ENCODE measurements at places on chromosomes 16 and 17.

DNA sequence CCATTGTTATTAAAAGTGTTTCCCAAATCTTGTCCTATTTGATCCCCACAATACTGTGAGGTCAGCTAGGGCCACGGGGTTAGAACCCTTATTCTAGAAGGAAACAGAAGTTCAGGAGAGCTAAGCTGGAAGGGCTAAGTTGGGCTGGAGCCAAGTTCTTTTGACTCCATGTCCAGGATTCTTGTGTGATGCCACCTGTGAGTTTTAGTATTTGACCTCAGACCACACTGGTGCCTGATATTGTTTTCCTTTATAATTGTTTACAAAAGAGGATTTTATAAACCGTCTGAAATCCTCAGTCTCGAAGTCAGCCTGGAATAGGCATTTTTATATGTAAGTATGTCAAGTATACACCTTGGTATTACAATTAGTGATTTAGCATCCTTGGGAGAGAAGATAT is 332.7 kb downstream of the CBLN1 start:
- no peak for DNase-seq

GRCh38 chr16:71826533-71827017 is 17.9 kb upstream of the AP1G1 start:
- DNase-seq, result no peak

- no peak for DNase-seq
These were observed 162.8 kb downstream of the FOXL1 start for GRCh38 chr16:86740906-86741799.

- DNase-seq, result no peak
These were observed 21.3 kb downstream of the HS3ST3B1 start for GRCh38 chr17:14321980-14322776.

DNA sequence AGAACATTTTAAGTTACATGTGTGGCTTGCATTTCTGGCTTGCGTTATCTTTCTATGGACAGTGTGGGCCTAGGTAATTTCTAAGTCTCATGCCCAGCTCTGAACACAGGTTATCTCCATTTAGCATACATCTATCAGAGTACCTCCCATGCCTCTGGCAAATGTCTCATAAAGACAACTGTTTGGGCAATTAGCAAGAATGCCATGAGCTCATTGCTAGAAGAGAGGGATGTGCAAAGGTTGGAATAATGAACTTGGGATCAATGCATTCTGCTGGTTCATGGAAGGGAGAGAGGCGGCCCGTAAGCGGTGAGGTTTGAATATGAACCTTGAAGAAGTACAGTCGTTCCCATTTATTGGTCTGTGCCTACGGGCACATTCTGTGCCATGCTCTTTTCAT is 14.4 kb downstream of the SYT17 start:
- no peak for DNase-seq

- DNase-seq, result no peak
These were observed 7.7 kb upstream of the DCTPP1 start for GRCh38 chr16:30437511-30438046.

DNA sequence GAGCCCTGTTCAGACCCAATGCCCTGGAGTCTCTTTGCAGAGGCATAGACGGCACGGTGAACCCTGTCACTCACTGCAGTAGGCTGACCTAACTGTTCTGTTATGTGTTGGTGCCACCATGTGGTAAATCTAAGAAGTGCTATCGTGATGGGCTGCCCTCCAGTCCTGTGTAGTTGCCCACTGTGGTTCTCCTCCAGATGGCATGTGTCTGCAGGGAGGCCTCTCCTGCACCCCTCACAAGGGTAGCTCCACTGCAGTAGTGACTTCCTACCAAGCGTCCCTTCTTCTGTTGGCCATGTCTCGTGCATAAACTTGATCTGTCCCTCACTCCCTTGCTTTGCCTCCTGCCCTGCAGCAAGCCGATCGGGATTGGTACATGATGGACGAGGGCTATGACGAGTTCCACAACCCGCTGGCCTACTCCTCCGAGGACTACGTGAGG is 5.8 kb downstream of the DHX38 start:
- DNase-seq, result no peak

DNA sequence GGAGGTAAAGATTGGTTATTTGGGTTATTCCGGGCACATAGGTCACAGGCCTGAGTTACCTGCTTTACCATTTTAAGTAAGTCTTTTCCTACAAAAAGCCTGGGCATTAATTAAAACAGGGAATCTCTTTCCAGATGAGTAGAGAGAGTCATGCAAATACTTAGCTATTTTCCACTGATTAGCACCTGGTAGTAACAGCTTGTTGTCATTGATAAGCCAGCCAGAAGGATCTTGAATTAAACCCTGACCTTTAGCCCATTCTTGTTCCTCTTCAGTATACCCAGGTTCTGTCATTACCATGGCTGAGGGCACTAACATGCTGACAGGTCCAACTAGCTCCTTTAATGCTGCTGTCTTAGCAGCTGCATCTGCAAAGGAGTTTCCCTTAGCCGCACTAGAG is 44.4 kb upstream of the ARL4D start:
- DNase-seq, result no peak

GRCh38 chr17:78128551-78129350 is at the start of gene TMC6:
Gene TMC6, minus strand, starts transcription at chr17:78128755. Its CDS starts 1,923 bp downstream, at chr17:78126832.
- DNase-seq, result no peak

GRCh38 chr17:19904412-19904811 is 36.7 kb upstream of the ULK2 start:
- DNase-seq, result no peak

DNA sequence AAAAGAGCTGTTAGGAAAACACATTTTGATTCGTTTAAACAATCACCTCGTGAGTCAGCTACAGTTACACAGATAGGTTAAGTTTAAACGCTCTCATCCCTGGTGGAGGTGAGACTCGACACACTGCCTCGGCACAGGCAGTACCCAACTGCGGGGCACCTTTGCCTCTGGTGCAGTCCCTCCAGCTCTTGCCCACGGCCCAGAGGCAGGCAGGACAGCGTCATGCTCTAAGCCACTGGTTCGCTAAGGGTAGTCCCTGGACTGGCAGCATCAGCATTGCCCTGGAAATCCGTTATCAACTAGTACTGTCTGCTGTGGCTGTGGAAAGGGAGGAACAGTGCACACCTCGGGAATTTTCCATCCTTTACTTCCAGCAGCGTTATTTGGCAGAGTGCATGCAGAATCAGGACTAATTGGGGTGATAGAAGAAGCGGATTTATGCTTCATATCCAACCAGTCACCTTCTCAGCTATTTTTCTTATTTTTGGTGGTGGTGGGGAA is 3.7 kb upstream of the PIK3R6 start:
- DNase-seq, result no peak

GRCh38 chr16:79589601-79590102 is 10.9 kb downstream of the MAF start:
- DNase-seq, result no peak

DNA sequence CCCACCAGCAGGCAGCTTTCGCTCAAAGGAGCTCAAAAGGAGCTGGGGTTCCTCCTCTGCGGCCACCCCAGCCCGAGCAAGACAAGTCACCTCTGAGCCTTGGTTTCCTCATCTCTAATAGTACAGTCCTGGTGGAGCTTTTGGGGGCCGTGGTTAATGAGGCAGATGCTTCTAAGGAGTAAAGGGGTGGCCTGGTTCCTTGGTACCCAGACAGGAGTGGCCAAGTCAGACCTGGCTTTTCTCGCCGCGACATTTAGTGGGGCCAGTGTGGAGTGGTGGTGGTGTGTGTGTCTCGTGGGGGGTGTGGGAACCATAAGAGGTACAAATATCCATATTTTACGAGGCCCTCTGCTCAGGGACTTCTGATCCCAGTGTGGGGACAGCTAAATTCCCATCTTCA is 6.7 kb downstream of the FOXF1 start:
- DNase-seq, result no peak

GRCh38 chr17:32494621-32495358 is 8.0 kb downstream of the CDK5R1 start:
- DNase-seq, result no peak

DNA sequence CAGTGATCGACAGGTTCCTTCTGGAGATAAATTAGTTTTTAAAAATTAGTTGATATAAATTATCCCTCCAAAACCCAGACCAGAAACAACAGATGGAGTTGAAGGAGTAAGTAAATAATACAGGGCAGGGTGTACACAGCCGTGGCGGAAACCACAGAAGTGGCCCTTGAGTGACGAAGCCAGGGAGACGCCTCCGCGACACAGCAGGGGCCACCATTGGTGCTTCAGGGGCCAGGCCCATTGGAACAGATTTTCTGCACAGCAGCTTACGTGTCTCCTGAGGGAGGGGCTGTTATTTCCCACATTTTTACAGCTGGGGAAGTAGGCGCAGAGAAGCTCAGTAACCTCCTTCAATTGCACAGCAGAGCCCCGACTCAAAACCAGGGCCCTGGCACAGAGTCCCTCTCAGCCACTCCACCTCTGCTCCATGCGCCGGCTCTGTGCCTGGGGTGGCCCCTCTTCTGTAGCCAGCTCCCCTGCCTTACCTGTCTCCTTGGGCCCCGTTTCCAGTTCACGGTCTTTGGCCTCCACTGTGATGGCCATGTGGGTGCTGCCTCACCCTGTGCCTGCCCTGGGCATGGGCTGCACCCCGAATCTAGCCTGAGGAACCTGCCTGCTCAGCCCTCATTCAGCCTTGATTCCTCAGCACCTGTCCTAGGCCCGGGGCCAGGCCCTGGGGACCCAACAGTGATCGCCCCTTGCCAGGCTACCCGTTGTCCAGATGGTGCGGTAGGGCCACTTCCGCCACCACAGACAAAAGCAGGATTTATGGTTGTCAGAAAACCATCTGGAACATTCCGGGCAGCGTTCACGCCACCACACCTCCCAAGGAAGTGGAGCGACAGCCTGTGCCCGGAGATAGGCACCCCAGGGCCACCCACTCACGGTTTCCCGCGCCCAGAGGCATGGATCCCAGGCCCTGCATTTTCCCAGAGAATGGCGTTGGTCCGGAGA is 128.5 kb upstream of the GSE1 start:
- DNase-seq, result no peak

GRCh38 chr17:80202197-80202596 is 17.9 kb downstream of the SGSH start:
- DNase-seq, result no peak

GRCh38 chr17:15918661-15919259 is 26.2 kb upstream of the ADORA2B start:
- DNase-seq, result no peak

DNA sequence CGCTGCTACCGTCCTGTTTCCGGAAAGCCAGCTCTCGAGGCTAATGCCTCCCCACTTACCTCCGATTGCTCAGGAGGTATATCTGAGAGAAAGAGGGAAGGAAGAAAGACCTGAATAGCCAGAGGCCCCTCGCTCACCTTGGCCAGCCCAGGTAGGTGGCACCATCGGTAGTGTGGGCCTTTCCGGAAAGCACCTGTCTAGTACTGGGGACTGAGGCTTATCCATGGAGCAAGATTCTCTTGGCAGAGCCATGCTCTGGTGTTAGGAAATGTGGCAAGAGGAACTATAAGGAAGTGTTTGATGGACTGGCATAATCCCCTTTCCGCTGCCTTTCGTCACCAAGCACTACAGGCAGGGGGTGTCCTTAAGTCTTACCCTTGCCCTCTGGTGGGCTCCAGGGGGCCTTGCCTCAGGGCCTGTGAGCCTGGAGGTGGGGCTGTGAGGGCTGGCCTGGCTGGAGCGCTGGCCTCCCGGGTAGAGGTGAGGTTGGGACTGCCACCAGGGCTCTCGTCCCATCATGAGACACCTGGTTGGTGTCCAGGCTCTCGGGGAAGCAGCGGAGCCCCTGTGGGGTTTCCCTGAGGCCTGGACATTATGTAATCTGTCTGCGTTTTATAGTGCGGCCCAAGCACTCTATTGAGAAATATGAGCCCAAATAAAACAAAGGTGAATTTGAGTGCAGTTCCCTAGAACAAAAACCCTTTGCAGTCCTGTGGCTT is 2.9 kb downstream of the CMIP start:
- DNase-seq, result no peak

DNA sequence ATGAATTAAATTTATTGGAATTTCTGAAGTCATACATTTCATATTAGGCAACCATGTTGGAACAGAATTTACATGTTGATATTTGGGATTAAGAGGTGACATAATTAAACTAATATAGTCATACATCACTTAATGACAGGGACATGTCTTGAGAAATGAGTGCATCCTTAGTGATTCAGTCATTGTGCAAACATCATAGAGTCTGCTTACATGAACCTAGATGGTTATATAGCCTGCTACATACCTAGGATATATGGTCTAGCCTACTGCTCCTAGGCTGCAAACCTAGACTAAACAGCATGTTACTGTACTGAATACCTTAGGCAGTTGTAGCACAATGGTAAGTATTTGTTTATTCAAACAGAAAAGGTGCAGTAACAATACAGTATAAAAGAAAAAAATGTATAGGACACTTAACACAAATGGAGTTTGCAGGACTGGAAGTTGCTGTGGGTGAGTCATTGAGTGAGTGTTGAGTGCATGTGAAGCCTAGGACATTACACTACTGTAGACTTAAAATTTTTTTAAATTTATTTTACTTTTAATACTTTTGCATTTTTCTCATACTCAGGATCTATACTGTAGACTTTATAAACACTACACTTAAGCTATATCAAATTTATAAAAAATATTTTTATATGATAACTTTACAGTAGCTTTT is 85.6 kb downstream of the OMG start:
- no peak for DNase-seq

GRCh38 chr16:70694868-70695218 is 9.0 kb upstream of the MTSS2 start:
- no peak for DNase-seq

DNA sequence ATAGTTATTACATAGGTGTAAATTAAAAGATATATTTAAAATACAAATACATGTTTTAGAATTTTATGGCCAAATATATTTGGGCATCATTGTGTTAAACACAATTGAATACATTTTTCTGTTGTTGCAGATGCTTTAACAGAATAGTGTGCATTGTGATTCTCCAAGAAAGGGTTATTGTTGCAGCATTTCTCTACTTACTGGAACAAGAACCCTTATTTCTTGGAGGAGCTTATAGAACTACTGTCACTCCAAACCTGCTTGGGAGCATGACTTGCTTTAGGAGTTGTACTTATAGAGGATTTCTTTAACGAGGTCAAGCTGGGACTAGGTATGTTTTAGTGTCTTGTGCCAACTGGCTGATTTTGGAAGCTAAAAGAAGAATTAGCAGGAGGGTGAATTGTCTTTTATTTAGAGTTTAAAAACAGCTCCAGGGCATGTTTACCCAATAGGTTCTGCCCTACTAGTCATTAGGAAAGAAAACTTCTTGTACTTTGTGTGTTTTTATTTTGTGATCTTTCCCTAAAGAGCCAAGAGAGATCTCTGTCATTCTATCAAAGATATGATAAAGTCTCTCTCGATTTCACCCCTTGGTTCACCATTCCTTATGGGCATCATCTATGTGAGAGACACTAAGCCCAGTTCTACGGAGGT is 279.8 kb upstream of the SALL1 start:
- DNase-seq, result no peak

GRCh38 chr16:81524382-81524781 is 79.8 kb downstream of the CMIP start:
- no peak for DNase-seq

GRCh38 chr17:34305061-34305460 is 14.2 kb upstream of the CCL8 start:
- DNase-seq, result no peak

- DNase-seq, result no peak
These were observed 154.7 kb downstream of the PRKCB start for GRCh38 chr16:23990507-23990906.
